Karpas-422 (cell line): ENCODE measurements at places on chromosomes 2 and 18. TPM values are rescaled to one million over a fixed set of nuclear protein-coding genes. Genes with fewer than 3 reads are reported as not detected.

DNA sequence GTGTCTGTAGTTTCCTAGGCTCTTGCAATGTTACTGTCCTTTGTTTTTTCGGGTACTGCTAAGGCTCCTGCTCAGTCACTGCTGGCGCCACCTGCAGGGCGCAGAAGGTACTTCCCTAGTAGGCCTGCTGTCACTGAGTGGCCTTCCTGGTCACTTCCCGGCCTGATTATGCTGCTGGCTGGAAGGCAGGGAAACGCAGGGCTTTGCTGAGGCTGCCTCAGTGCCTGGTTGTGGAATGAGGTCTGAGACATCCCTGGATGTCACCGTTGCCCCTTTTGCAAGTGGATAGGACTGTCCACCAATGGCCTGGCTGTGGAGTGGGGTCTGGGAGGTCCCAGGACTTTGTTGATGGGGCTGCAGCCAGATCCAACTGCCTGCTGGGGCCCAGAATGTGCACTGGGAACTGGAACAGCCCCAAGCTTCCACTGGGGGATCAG lies 13.1 kb downstream of the DAW1 start:
- H3K27me3 ChIP-seq, result no peaks in the 10 kb centered on the region
- H3K4me1 ChIP-seq, result no peaks in the 10 kb centered on the region
- peak; percentile 87 for DNase-seq
- no peaks in the 10 kb centered on the region for H3K36me3 ChIP-seq
- no peak overlapping the region for H3K27ac ChIP-seq
- no peak overlapping the region for H3K4me3 ChIP-seq

- DNase-seq, result no peak
- no peaks in the 10 kb centered on the region for H3K27me3 ChIP-seq
- no peak overlapping the region for H3K27ac ChIP-seq
- H3K36me3 ChIP-seq, result no peaks in the 10 kb centered on the region
Observed at GRCh38 chr18:25423267-25423666, 71.3 kb upstream of the ZNF521 start.

DNA sequence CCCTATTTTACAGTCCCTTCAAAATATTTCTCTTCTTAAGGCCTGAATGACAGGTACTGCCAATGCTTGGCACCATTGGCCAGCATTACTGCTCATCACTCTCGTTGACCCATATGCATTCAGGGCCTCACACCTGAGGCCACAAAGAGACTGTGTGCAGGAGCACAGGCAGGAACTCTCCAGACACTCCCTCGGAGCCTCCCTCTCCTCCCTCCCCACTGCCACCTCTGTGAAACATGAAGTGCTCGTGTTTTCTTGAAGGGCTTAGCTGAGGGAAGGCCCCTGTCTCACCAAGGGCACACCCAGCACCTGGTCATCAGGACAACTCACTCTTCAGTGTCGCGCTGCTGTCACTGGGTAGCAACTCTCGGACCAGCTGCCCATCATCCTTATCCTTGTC lies 85.3 kb downstream of the LOXHD1 start:
- H3K4me3 ChIP-seq, result no peak overlapping the region
- DNase-seq, result no peak
- no peaks in the 10 kb centered on the region for H3K27me3 ChIP-seq
- no peaks in the 10 kb centered on the region for H3K36me3 ChIP-seq
- H3K4me1 ChIP-seq, result no peaks in the 10 kb centered on the region
- no peak overlapping the region for H3K27ac ChIP-seq

The CDH2 gene
- total RNA-seq, result not detected in 2 replicates

DNA sequence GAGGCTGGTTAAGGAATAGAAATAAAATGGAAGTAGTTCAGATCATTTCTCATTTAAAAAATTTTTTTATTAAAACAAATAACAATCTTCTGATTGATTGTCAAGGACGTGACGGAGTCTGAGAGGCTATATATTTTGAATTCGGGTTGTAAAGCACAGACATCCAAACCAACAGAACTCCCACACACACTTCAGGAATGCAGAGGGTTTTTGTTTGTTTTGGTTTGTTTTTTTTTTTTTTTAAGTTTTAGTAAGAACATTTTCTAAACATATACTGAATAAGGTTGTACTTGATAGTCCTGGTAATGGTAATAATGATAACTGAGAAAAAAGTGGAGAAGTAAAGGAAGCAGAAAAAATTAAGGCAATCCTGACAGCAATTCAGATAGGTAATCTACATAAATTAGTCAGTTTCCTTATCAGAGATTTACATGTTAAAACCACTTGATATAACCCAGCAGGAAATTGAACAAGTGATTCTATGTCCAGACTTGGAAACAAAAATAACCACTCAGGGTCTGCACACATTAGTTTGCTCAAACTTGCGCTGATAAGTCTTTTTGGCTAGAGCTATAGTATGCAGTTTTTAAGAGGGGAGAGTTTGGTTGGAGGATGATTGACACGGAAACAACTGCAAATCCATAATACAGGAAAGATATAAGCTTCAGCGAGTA lies 51.5 kb upstream of the CTAGE1 start:
- DNase-seq, result no peak
- no peak overlapping the region for H3K4me3 ChIP-seq
- no peak overlapping the region for H3K27ac ChIP-seq
- no peaks in the 10 kb centered on the region for H3K4me1 ChIP-seq
- H3K27me3 ChIP-seq, result no peaks in the 10 kb centered on the region

- H3K27me3 ChIP-seq, result no peaks in the 10 kb centered on the region
- H3K36me3 ChIP-seq, result peaks cover 13% of the 10 kb centered on the region; the same call in 1 of the 2 replicates
- H3K4me3 ChIP-seq, result no peak overlapping the region
- peaks cover 27% of the 10 kb centered on the region for H3K4me1 ChIP-seq
- no peak for DNase-seq
Observed at GRCh38 chr2:85607268-85608215, 4.3 kb downstream of the C2orf68 start.

- H3K27me3 ChIP-seq, result no peaks in the 10 kb centered on the region
- no peak for DNase-seq
- no peaks in the 10 kb centered on the region for H3K4me1 ChIP-seq
- no peak overlapping the region for H3K4me3 ChIP-seq
Observed at GRCh38 chr18:30658306-30658705, 384.2 kb downstream of the DSC3 start.

- H3K27ac ChIP-seq, result no peak overlapping the region
- no peaks in the 10 kb centered on the region for H3K4me1 ChIP-seq
- no peak for DNase-seq
- H3K4me3 ChIP-seq, result no peak overlapping the region
- H3K36me3 ChIP-seq, result no peaks in the 10 kb centered on the region
Observed at GRCh38 chr18:30491815-30492551, 550.6 kb downstream of the DSC3 start.

The RBFA gene
- total RNA-seq, result 68.8 and 76.4 TPM in 2 replicates

DNA sequence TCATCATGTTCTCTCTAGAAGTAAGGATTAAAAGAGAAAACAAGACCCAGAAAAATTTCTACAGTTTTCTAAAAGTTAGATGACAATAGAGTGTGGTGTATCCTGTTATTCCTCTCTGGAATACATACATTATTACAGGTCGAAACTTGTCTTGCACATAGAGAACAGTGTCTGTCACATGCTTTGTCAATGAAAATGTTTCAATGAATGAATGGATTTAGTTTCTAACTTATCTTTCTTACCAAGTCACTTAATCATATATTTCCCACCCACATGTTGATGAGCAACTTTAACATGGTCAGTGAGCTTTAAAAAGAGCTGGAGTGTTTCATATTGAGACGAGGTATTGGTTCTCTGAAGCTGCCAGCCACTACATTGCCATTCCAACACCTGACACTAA lies 4.3 kb downstream of the DSG4 start:
- no peak overlapping the region for H3K27ac ChIP-seq
- no peak overlapping the region for H3K4me3 ChIP-seq
- no peaks in the 10 kb centered on the region for H3K36me3 ChIP-seq
- DNase-seq, result no peak
- peaks cover 26% of the 10 kb centered on the region for H3K4me1 ChIP-seq

The DSG4 gene
- total RNA-seq, result 4.5 and 8.3 TPM in 2 replicates

- no peaks in the 10 kb centered on the region for H3K4me1 ChIP-seq
- DNase-seq, result no peak
- H3K4me3 ChIP-seq, result no peak overlapping the region
- no peaks in the 10 kb centered on the region for H3K27me3 ChIP-seq
- H3K36me3 ChIP-seq, result no peaks in the 10 kb centered on the region
- H3K27ac ChIP-seq, result no peak overlapping the region
Observed at GRCh38 chr18:32049393-32050171, 31.0 kb downstream of the RNF125 start.

- H3K4me1 ChIP-seq, result no peaks in the 10 kb centered on the region
- no peak overlapping the region for H3K27ac ChIP-seq
Observed at GRCh38 chr2:105112345-105112744, 74.5 kb downstream of the MRPS9 start.

DNA sequence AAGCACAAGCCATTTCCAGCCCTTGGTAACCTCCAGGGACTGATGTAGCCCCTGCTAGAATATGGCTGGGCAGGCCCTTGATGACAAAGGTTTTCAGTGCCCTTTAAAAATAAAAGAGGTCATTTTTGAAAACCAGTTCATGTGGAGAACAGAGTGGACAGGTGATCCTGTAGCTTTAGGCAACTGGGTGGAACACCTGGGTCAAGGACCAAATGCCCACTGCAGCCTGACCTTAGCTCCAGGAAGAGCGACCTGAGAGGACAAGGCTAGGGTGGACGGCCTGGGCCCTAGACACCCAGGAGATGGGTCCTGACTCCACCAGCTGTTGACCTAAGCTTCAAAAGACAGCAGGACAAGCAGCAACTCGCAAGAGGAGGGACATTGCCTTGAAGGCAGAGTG lies 116.6 kb downstream of the LIPG start:
- no peaks in the 10 kb centered on the region for H3K36me3 ChIP-seq
- no peaks in the 10 kb centered on the region for H3K4me1 ChIP-seq
- no peak for DNase-seq
- no peak overlapping the region for H3K4me3 ChIP-seq

The AQP12A gene
- not detected in 2 replicates for total RNA-seq

The POU3F3 gene
- not detected in 2 replicates for total RNA-seq

DNA sequence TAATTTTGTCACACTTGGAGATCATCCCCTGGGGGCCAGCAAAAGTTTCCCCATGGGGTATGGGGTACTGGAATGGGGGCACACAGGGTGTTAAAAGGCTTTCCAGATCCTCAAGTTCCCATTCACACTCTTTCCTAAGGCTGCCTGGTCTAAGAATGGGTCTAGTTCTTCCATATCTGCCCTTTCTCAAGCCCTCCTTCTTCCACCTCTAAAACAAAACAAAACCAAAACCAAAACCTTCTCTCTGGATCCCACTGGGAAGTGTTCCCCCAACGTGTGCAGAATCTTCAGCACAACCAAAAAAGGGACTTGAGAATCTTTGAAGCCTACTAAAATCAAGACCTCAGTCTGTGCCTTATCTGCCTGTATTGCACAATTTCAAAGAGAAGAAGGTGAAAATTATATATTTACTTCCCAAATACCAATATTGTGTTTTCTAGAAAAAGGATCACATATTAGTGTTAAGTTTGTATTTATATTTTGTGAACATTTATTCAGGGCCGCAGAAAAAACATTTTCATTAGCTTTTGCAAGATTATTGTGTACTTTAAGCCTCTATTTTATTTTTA lies 207.2 kb upstream of the TCF4 start:
- no peak overlapping the region for H3K27ac ChIP-seq
- no peaks in the 10 kb centered on the region for H3K27me3 ChIP-seq
- H3K36me3 ChIP-seq, result no peaks in the 10 kb centered on the region
- no peak for DNase-seq
- H3K4me3 ChIP-seq, result no peak overlapping the region
